ENCODE measurements at places on chromosomes 2 and 18.

- DNase-seq = no peak
These were observed 145.3 kb downstream of the C1D start for GRCh38 chr2:67917332-67918054.

DNA sequence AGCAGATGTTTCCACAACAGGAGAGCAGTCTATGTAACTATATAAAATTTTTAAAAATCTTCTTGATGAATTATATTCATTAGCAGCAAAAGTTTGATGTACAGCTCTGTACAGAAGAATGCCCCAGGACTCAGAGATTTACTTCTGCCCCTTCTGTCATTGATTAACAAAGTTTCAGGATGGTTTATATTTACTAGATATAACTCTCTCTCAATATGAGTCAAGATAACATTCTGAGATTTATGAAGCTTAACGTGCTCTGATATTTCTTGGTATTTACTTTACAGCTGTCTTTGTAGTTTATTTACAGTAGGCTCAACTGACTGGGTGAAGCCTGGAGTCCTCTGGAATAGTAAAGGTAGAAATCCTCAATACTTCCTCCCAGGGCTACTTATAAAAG lies 93.6 kb upstream of the HNMT start:
- DNase-seq = no peak

DNA sequence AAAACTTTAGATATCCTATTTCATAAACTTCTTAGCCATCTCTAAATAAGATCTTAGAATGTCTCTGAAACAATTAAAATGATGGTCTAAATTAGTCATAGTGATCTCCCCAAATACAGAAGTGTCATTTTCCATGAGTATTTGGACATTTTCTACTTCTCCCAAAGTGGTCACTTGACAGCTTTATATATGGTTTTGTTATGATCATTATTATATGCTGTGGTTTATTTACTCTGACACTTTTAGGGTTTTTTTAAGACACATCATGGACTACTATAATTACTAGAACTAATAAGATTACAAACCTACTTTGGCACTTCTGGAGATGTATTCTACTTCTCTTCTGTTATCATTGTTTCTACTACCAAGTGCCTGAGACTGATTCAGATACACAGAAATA lies 47.1 kb downstream of the SLC25A12 start:
- no peak for DNase-seq

GRCh38 chr2:7966032-7966431 lies 715.8 kb upstream of the ID2 start:
- DNase-seq = no peak

DNA sequence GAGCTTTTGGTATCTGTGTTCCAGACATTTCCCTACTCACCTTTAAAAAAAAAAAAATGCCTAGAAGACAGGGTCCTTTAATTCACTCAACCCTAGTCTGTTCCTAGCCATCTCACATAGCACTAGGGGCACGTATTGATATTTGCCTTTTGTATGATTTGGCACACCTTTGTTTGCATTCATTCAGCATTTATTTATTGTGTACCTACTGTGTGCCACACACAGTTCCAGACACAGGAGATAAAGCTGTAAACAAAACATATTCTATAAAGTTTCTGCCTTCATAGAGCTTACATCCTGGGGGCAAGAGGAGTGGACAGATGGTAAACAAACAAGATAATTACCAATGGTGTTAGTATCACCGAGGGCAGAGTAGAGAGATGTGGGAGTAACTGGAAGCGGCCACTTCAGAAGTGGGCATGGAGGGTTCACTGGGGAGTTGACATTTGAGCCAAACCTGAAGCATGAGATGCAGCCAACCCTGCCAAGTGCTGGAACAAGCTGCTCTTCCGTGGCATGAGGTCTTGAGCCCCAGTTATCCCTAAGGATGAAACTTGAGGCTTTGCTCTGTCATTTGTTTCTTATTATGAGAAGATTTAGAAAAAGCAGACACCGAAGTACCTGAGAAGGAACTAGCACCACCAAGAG lies 18.2 kb downstream of the MAPRE2 start:
- no peak for DNase-seq

- DNase-seq = no peak
These were observed 46.0 kb downstream of the TMEFF2 start for GRCh38 chr2:192148620-192149321.

DNA sequence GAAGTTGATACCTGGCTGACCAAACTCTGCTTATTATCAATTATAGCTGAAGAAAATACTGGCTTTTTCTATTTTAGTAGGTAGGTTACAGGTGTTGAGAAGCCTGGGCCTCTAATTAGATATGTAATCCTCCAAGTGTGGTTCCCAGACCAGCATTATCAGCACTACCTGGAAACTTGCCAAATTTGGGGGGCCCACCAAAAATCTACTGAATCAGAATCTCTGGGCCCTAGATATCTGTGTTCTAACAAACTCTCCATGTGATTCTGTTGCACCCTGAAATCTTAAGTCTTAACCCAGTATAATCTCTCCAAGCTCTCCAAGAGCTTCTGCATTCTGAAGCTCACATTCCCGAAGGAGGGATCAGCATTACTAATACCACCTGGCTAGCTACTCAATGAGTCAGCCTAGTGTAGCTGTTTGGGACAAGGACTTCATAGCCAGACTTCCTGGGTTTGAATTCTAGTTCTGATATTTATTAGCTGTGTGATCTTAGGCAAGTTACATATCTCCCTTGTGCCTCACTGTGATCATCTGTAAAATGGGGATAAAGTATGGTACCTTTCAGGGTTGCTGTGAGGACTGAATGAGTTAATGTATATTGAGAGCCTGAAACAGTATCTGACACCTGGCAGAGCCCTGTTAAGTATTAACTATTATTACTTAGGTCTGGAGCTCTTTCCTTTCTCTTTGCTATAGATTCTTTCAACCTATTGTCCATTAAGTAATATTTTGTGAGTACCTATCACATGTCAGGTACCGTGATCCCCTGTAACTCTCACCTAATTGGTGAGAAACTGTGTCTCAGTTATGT lies 94.1 kb upstream of the CD302 start:
- no peak for DNase-seq

- no peak for DNase-seq
These were observed 583 bp downstream of the CERS6 start for GRCh38 chr2:168456521-168457189.

DNA sequence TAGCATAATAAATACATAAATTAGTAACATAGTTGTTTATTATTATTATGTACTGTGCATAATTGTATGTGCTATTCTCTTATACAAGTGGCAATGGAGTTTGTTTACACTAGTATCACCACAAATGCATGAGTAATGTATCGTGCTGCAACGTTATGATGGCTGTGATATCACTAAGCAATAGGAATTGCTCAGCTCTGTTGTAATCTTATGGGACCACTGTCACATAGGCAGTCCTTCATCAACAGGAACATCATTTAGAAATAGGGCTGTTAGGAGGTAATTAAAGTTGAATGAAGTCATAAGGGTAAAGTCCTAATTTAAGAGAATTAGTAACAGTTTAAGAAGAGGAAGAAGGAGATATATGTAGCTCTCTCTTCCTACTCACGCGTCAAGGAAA lies 33.8 kb downstream of the TEX51 start:
- DNase-seq = no peak
